Stimulated activated CD8-positive, alpha-beta memory T cell treated with anti-CD3 and anti-CD28 coated beads, Interleukin-2, amount 100 ng/mL, for 1 hour (primary cell): ENCODE measurements at places on chromosomes 5 and 9.

- DNase-seq = no peak
These were observed 63.3 kb downstream of the SIL1 start for GRCh38 chr5:139134906-139135305.

- DNase-seq = no peak
These were observed 301.7 kb downstream of the ATPSCKMT start for GRCh38 chr5:9947944-9948343.

- DNase-seq = no peak
These were observed 2.5 kb downstream of the DBN1 start for GRCh38 chr5:177470759-177471536.

DNA sequence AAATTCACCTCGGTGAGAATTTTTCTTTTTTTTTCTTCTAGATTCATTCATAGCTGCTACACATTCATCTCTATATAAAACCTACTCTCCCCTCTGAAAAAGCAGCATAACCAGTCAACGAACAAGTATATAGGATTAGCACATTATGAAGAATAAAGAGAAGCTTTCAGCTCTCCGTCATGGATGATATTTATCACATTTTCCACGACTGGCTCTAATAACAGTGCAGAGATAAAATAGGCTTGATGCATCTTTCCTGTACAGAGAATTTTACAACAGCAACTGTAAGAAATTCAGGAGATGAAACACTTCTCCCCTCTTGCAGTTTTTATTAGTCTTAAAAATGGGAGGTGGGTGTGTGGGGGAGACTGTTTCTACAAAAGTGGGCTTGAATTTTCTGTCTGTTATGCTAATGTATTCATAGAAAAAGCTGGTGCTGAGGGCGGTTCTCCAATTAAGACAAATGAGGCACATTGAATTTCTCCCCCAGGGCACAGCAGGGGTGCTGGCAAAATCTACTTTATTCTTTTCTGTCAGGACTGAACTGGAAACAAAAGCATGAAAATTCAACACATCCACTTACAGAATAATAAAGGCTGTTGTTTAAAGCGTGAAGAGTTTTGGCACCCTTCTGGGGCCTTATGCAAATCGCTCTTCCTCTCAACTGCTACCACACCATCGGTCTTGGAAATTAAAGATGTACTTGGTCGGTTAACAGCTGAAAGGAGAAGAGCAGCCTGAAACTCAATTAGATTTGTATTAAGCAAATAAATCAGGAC is 233.9 kb upstream of the ZNF608 start:
- DNase-seq = no peak

GRCh38 chr5:173866858-173867679 is 21.1 kb upstream of the CPEB4 start:
- no peak for DNase-seq
